ENCODE measurements at places on chromosomes 11 and 22.

DNA sequence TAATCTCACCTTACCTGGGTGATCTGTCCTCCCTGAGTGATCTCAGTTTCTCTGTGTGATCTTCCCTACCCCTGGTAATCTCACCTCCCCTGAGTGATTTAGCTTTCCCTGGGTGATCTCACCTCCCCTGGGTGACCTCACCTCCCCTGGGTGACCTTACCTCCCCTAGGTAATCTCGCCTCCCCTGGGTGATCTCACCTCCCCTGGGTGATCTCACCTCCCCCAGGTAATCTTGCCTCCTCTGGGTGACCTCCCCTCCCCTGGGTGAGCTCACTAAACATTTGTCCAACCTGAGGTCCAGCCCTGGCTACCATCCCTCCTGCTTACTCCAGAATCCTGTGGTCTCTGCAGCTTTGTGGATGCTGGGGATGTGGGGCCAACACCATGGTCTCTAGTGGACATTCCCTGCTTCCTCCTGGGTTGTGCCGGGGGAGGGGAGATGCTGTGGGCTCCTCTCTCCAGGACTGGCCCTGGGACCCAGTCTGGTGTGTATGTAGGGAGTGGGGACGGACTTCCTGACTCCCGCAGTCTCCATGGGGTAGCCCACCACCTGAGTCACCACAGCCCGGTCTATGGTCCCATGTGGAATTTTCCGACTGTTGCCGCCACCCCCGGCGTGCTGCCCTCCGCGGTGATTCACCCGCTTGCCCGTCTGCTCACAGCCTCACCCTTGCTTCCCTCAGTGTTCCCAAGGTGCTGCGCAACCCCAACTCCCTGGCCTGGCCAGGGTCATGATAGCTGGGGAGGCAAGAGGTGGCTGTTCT lies 9.9 kb downstream of the LSP1 start:
- DNase-seq, result no peak

GRCh38 chr11:108926841-108927577 lies 262.1 kb downstream of the DDX10 start:
- no peak for DNase-seq

GRCh38 chr11:47044119-47044518 lies 107.6 kb downstream of the CSTPP1 start:
- no peak for DNase-seq

GRCh38 chr11:11989774-11990744 lies 18.4 kb downstream of the DKK3 start:
- no peak for DNase-seq

GRCh38 chr11:83007477-83007876 lies 64.2 kb downstream of the RAB30 start:
- no peak for DNase-seq

- no peak for DNase-seq
Observed at GRCh38 chr11:80182901-80183300, 742.1 kb upstream of the TENM4 start.

DNA sequence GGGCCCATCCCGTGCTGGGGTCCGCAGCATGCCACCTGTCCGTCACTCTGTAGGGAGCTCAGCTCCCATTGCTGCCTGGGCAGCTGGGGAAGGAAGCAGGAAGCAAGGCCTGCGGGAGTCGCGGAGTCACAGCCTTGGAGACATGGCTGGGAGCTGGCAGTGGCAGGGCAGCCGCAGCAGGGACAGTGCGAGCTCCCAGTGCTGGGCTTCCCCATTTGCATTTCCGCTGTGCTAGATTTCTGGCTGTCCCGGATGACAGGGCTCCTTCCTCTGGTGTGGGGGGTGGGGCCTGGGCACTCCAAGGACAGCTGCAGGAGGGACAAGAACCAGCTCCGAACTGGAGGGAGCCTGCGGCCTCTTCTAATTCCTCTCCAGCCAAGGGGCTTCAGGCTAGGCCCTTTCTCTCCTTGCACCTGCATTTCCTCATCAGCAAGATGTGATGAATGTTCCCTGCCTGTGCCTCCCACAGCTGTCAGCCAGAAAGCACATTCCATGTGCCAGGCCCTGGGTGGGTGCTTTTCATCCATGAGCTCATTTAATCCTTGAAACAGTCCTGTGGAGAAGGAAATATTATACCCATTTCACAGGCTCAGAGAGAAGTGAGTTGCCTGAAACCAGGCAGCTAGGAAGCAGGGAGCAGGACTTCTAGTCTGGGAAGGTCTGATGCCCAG lies 48.0 kb downstream of the MYO7A start:
- DNase-seq, result no peak

DNA sequence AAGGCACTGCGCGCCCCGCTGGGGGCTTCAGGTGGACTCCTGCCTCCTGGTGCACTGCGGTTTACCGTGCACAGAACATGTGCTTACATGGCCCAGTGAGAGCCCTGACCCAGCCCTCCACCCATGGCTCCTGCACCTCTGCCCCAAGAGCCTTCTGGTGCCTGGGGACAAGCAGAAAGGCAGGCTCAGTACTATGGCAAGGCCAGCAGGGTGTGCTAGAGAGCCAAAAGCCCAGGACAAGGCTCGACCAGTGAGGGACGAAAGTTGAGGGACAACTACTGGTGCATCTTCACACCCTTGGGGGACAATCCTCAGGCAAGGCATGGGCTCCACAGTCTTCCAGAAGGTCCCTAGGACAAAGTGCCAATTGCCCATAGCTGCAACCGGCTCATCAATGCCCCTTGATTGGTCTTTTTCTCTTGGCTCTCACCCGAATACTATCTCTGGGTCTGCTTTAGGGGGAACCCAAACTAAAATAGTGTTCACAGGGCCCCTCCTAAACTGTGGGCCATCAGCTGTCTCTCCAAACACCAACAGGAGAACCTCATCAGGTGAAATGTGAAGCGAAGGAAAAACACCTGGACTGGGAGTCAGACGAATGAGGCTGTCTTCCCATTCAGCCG lies 13.5 kb downstream of the PGA5 start:
- peak; percentile 54 for DNase-seq

- DNase-seq, result no peak
Observed at GRCh38 chr22:22157348-22157725, 87.2 kb upstream of the VPREB1 start.

DNA sequence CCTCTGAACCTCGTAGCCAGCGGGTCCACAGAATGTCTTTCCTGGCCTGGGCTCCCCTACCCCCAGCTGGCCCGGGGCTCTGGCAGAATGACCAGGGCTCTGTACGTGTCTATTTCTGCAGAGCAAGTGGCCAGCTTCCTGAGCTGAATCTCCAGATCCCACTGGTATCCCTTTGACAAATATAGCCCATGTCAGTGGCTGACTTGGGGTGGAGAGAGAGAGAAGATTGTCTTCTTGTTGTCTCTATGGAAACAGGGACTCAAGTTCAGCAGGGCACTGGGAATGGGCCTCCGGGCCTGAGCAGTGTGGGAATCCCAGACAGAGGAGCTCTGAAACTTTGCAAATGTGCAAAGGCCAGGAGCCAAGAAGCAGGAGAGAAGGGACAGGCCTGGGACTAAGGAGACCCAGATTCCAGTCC lies 33.9 kb downstream of the ANO1 start:
- DNase-seq, result peak; percentile 55

DNA sequence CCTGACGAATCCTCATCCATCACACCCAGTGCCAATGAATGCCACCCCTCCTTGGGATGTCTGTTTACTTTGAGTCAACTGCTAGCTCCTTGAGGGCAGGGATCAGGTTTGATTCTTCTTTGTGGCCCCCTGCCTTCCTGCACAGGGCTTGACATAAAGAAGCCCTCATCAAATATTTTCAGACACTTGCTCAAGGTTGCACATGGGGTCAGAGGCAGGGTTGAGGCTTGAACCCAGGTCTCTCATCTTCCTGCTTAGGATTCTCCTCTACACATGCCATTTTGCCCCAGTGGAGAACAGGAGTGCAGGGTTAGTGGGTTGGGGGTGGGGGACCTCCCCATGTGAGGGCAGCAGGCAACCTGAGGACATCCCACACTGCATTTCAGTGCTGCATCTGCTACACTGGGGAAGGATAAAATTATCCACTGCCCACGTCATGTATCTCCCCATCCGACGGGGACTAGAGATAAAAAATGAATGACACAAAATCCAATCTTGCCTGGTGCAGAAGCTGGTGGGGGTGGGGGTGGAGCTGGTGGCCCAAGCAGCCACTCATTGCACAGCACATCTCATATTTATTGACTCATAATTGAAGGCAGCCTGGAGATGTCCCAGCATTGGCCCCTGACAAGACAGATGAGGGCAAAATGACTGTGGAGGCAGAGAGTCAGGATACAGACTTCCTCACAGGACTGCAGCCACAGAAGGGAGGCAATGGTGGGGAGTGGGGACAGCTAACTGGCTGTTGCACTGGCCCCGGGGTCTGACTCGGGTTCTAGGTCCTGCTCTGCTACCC lies 41.3 kb downstream of the NEU3 start:
- DNase-seq, result no peak

DNA sequence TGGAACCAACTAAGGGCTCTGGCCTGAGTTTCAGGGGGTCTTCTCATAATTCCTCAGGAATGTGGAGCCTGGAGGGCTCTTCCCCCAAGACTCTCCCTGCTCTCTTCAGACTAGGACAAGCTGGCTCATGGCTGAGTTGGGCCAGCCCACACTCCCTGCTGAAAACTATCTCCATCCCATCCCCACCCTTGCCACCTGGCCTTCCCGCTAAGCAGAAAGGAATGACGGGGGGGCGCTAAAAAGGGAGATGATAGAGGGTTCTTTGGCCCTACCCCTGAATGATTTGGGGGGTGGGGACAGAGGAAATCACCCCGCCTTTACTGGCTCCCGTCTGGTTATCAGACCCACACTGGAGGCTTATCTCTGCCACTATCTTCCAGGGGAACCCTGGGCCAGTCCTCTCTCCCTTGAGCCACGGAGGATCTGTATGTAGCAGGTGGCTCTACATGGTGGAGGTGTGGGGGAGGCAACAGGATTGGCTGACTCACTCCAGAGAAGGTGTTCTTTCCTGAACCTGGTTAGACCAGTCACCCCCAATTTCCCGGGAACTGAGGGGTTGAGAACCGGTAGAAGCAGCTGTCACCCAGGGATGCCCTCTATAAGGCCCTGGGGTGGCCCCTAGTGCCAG lies 5.7 kb downstream of the SMTN start:
- peak; percentile 28 for DNase-seq

GRCh38 chr11:9688716-9689511 lies 25.0 kb downstream of the SWAP70 start:
- DNase-seq, result peak; percentile 36

DNA sequence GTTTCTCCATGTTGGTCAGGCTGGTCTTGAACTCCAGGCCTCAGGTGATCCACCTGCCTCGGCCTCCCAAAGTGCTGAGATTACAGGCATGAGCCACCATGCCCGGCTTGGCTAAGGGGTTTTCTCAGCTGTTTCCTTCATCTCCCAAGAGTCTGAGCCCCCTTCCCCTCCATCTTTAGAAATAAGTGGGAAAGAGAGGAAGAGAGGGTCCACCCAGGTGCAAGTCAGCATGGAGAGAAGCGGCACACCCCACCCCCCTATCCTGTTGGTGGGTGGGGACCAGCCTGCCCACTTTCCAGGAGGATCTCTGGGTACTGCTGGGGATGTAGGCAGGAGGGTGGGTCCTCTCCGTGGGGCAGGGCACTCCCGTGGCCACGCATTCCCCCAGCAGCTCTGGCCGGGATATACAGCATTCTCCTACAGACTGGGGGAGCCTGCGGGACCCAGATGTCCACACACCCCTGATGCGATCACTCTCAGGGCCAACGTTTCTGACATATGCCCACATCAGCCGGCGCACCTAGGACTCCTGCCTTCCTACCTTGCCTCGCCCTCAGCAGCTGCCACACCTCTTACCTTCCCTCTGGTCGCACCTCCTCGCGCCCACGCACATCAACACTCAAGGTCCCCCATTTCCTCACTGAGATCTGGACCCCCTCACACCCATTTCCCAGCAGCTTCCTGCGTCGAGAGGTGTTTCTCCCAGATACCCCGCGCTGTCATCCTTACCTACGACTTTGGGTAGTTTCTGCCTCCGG lies 8.9 kb downstream of the SCARF2 start:
- no peak for DNase-seq

DNA sequence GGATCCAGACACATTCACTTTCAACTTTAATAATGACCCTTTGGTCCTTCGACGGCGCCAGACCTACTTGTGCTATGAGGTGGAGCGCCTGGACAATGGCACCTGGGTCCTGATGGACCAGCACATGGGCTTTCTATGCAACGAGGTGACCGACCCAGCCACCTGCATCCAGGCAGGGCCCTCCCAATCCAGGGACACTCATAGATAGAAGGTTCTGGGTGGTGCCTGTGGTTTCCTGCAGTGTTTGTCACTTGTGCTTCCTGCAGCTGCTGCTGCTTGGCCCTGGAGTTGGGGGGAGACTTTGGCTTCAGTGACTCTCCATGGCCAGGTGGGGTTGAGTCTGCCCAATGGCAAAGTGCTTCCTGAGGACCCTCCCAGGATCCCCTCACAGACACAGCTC lies 7.3 kb downstream of the APOBEC3B start:
- no peak for DNase-seq

DNA sequence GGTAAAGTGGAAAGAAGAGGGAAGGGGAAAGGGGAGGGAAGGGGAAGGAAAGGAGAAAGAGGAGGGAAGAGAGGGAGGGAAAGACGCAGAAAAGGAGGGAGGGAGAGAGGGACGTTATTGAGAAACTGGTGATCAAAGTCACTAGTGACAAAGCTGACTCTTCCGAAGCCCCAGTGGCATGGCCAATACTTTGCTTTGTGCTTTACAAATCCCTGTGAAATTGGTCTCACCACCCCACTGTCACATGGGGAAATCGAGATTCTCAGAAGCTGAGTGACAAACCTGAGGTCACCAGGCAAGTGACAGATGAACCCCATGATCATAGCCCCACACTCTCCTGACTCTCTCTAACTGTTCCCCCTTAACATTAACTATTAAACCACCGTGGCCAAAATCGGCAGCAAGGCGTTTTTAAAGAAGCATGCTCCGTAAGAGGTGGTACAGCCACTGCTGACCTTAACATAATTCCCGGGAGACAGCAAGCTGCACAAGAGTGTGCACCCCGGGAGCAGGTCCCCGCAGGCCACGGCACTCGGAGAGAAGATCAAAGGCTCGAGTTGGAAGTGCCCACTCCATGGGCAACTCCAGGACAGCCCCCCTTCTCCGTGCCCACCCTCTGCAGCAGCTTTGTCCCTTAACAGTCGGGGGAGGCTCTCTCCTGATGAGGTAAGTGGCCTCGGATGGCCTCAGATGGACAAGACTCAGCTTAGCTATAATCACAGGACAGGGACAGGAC lies 34.8 kb downstream of the CELSR1 start:
- DNase-seq, result no peak

- no peak for DNase-seq
Observed at GRCh38 chr11:33980897-33981296, 70.6 kb upstream of the CAPRIN1 start.

GRCh38 chr22:39956932-39957664 lies 3.1 kb upstream of the TMA7B start:
- no peak for DNase-seq

- no peak for DNase-seq
Observed at GRCh38 chr11:103881584-103881983, 154.9 kb upstream of the DDI1 start.

DNA sequence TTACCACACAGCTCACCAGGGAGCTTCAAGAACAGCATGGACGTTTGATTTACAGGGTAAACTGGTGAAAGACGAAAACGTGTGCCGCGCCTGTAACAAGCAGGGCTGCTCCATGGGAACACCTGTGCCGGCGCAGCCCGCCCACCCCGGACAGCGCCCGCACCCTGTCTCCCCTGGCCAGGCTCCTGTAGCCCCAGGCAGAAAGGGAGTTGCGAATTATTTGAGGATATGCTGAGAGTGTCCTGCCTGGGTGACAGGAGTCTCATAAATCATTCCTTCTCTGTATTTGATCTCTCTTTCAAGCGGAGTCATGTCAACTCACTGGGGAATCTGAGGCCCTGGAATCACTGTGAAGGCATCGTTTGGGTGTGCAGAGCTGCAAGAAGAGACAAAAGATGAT lies 804.3 kb downstream of the OPCML start:
- no peak for DNase-seq

- no peak for DNase-seq
Observed at GRCh38 chr11:10667521-10667885, 26.1 kb downstream of the IRAG1 start.

Measured in left hindlimb (tissue), 1 donor.